CD4-positive, alpha-beta T cell treated with Interleukin-17A for 1 hour (primary cell): ENCODE measurements at places on chromosomes 2 and 18.

GRCh38 chr18:58980991-58981390, 116.3 kb downstream of the ZNF532 start:
- no peak for DNase-seq

GRCh38 chr18:78741381-78742217, 238.0 kb upstream of the SALL3 start:
- no peak for DNase-seq

GRCh38 chr2:85935746-85936208, 47.0 kb upstream of the ST3GAL5 start:
- no peak for DNase-seq

DNA sequence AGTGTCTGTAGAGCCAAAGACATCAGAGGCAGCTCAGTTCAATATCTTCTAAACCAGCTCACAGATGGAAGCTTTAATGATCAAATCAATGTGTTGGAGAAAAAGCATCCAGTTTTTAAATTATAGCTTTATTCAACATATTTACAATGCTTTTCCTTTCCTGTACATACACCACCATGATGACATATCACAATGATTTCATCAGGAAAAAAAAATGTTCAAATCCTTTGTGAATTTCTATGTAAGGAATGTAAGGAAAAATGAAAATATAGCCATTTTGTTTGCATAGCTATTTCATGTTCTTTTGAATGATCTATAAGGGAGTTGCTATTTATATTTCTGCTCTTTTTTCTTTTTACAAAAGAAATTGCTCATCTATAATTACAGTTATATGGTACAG, 134.7 kb upstream of the CDH20 start:
- no peak for DNase-seq

- DNase-seq, result no peak
Observed at GRCh38 chr2:149885946-149886345, 298.4 kb upstream of the MMADHC start.

DNA sequence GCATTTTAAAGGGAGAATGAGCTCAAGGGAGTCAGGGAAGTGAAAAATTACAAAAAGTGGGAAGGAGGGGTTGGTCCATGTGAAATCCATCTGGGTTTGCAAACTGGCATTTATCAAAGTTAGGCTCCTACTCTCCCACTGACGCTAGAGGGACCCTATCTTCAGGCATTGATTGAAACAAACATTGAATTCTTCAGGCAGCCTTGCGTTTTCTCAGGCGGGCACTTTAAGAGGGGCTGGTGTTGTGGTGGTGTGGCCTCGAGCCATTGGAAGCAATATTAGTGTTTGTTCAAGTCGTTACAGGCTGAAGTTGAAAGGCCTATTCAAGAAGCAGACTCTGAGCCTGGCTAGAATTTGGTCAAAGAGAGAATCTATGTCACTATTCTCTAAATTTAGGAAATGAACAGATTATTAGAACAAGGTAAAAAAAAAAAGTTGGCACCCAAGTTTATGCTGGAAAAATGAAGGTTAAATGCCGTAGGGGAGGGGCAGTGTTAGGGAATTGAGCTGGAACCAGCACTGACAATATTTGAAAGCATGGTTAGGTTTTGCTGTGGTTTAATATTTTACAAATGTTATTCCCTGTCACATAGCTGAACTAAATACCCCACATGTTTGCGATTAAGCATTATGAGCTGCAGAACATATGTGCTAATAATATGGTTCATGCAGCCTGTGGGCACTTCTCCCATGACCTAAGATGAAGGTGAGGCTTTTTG, 36.8 kb downstream of the STON1 start:
- no peak for DNase-seq

DNA sequence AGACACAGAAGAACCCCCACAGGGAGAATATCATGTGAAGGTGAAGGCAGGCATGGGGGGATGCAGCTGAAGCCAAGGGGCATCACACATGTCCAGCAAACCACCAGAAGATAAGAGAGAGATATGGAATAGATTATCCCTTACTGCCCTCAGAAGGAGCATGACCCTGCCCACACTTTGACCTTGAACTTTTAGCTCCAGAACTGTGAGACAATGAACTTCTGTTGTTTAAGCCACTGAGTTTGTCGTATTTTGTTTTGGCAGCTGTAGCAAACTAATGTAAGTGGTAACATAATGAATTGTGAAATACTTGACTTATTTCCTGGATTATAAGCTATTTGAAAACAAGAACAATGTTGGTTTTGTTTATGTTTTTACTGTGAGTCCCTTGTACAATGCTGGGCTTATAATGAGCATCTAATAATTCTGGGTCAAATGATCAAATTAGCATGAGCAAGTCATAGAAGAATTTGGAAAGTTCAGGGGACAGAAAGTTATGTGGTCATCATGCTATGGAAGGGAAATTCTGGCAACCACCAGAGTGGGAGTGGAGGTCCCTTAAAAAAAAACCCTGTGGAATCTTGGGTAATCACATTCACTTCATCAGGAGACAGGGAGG, 541.0 kb upstream of the KLHL29 start:
- DNase-seq, result no peak

DNA sequence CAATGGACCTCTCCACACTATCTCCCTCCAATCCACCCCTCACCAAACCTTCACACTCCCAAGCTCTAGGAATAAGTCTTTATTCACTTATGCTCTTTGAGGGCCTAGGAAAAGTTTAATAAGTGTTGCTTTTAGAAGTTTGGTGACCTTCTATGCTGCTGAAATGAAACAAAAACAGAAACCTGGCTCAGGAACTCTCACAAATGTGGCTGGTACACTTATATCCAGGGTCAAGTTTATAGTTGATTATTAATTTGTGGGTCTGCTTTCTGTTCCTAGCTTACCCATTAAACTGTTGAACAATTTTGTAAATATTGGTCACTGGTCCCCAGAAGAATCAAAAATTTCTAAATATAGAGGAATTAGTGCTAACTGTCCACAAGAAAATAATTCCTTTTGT, 14.2 kb upstream of the ANKRD44 start:
- no peak for DNase-seq
